Stimulated activated CD8-positive, alpha-beta memory T cell treated with anti-CD3 and anti-CD28 coated beads, Interleukin-12 subunit alpha, Interleukin-12 subunit beta, amount 100 ng/mL, for 1 hour (primary cell): ENCODE measurements at places on chromosomes 7 and 10.

DNA sequence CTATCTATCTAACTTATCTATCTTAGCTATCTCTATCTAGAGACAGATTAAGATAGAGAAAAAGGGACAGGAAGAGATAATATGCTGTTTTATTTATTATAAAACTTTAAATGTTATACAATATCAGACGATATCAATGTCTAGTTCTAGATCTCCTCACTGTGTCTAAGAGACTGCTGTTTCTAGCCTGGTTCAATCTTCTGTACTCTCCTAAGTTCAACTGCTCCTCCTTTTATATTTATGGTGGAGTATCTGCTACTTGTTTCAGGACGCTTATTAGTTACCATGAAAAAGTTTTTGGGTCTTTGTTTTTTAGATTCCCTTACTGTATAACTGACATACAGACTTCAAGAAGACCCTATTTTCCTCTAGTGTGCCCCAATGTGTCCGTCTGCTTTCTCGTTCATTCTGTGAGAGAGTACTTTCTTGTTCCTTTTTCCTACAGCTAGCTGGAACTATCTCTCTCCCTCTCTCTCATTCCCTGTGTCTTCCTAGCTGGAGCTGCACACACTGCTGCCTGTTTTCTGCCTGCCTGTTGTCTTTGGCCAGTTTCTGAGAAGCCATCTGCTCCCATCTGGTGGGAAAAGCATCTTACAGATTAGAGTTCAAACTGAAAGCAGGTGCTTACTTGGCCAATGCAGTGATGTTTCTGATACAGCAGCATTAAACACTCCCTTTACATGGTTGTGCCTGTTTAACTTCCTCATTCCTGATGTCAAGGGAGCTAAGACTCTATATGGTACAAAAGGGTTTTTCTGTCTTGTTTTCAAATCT lies 49.4 kb upstream of the ARL4A start:
- DNase-seq: no peak

DNA sequence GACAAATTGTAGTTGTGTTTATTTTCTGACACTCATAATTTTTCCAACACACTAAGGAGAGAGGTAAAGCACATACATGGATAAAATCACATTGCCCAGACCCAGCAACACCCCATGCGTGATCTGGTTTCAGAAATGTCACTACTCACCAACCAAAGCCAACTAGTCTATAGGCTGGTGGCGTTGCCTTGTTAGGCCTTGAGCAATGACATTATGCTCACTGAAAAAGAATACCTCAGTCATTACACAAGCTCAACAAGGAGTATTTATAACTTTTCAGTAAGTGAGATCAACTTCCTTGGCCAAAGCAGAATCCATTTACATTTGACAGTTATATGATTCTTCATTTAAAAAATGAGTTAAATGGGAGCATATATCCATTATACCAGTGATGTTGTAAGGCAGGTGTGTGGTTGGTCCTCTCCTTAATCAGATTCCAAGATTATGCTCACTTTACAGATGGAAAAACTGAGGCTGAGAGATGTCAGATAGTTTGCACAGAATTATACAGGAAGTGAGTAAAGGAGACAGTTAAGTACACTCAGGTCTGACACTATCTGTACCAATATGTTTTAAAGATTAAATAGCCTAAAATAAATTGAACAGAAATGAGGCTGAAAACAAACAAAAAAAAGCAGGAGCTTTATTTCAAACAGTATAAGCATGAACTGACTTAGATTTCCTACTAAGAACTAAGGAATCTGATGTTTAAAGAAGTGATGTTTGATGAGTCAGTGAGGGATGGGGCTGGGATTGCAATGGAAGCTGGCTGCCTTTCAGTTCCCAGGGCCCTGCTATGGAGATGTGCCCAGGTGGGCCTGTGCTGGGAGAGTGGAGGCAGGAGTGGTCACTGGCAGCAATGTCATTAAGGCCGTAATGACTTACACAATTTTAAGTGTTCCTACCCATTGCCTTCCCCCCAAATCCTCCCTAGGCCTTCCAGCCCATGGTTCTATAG lies 118.3 kb downstream of the RAPGEF5 start:
- no peak for DNase-seq

GRCh38 chr7:37382546-37383088 lies 66.0 kb downstream of the ELMO1 start:
- no peak for DNase-seq

DNA sequence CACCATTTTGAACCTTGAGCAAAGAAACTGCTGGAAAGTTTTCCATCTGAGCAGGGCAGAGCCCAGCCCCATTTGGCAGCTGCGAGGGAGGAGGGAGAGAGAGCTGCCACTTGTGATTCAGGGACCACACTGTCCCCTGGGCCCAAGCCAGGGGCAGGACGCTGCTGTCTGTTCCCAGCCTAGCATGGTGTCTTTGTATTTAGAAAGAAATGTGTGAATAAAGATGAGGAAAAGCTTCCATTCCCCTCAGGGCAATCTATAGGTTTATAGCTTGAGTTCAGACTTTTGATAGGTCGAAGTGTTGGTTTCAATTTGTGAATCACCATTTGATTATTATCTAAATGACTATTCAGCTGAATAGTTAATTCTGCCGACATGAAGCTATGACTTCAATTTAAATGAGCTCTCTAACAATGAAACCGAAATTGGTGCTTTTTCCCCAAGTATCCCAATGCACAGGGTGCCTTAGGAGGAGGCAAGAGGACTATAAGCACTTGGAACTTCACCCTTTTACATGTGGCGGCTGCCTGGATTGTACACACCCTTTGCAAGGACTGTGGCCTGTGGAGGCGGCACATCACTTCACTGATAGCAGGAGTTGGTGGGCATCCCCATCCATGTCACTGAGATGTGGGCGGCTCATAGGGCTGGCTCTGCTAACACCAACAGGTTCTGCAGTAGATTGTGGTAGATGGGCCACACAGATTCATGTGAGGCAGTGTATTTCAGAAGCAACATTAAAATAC lies 223.5 kb downstream of the CCDC3 start:
- DNase-seq: no peak
